ENCODE measurements at places on chromosomes 3 and 15.

- DNase-seq: no peak
Measured at GRCh38 chr15:46681901-46682300, 1035.4 kb upstream of the SEMA6D start.

- DNase-seq: no peak
Measured at GRCh38 chr3:51044982-51045381, 340.1 kb upstream of the MANF start.

DNA sequence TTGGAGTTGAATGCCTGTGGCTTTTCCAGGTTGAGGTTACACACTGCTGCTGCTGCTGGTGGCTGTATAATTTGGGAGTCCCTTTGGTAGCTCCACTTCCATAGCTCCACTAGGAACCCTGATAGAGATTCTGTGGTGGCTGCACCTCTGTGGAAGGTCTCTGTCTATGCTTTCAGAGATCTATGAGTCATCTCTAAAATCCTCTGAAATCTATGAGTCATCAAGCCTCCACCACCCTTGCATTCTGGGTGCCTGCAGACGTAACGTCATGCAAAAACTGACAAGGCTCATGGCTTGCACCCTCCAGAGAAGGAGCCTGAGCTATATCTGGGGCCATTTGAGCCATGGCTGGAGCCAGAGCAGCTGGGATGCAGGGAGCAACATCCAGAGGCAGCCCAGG is 1037.0 kb upstream of the CFAP20DC start:
- DNase-seq: no peak

GRCh38 chr15:35003928-35004327 is 15.8 kb upstream of the ZNF770 start:
- DNase-seq: no peak

DNA sequence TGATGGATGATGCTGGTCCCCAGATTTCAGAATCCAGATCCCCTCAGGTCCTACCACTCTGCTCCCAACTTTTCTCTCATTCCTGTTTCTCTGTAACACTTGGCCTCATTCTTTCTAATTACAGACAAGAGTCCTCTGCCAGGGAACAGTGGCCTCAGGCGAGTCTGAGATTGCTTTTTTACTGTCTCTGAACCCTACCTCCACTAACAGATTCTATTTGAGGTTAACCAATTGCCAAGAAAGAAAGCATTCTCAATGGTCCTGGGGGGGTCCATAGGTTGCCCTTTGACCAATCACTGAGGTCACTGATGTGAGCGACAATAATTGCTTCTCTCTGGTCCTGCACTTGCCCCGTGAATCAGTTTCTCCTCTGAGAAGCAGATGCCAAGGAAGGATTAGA is 145.2 kb upstream of the TMEM108 start:
- no peak for DNase-seq
